ENCODE measurements at places on chromosomes 13 and 19. TPM values are rescaled to one million over a fixed set of nuclear protein-coding genes. Genes with fewer than 3 reads are reported as not detected.

DNA sequence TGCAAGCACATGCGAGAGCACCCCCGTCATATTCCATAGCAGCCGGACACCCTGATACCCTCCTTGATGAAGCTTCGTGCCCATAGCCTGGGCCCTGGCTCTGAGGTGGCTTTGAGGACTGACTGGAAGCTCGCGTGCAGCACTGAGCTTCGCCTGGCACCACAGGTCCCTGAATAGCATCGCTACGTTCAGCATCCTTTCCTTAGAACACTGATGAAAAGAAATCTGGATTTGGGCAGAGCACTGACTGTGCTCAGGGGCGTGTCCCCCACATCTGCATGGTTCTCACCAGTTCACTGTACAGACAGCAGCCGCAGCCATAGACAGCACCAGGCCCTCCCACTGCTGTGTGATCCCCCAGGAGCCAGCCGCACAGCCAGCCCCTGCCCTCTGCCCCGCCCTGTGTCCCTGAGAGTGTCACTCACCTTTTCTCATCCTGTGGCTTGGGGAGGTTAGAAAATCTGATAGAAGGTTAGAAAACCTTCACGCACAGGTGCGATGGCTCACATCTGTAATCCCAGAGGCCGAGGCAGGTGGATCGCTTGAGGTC is 49.3 kb upstream of the SPACA7 start:
- DNase-seq, result no peak

GRCh38 chr13:31000889-31001288 is 68.4 kb downstream of the TEX26 start:
- DNase-seq, result no peak

The MYO1F gene
- 0.43 TPM for total RNA-seq

DNA sequence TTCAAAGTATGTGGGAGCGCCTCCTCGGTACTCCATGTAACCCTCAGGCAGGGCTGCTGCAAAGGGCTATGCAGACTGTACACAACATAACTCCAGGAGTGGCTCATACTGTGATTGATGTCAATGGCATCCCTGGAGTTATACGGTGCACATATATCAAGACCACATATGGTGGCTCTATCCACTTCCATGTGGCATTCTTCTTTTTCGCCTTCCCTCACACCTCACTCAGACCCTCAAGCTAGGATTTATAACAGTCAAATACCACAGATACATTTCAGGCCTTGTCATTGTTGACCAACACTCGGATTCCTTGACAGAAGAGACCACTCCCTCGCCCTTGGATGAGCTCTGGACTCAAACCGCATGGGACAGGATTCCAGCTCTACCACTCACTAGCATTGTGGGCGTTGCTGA is 11.3 kb upstream of the UBL3 start:
- no peak for DNase-seq

DNA sequence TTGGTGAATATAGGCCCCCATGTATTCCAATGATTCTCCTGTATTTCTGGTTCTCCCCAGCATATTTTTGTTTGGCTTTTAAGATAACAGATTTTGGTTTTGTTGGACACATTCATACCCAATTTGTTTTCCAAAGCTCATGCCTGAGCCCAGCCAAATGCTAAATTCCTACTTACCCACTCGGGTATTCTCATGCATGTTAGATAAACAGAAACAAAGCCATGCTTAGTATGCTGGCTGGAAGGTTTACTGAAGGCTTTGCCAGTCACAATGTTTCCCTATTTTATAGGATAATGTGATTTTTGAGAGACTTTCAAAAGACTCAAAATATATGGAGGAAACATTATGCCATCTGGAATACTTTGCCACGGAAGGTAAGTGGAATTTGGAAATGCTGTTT is 206.8 kb downstream of the ATP8A2 start:
- DNase-seq, result no peak

The CD33 gene
- not detected for total RNA-seq

- no peak for DNase-seq
Measured at GRCh38 chr13:106056851-106057250, 478.6 kb downstream of the EFNB2 start.

- DNase-seq, result no peak
Measured at GRCh38 chr13:32179708-32180107, 135.5 kb downstream of the ZAR1L start.

GRCh38 chr19:11463391-11463790 is 17.5 kb downstream of the ELAVL3 start:
- no peak for DNase-seq

The PEG3 gene
- not detected for total RNA-seq

DNA sequence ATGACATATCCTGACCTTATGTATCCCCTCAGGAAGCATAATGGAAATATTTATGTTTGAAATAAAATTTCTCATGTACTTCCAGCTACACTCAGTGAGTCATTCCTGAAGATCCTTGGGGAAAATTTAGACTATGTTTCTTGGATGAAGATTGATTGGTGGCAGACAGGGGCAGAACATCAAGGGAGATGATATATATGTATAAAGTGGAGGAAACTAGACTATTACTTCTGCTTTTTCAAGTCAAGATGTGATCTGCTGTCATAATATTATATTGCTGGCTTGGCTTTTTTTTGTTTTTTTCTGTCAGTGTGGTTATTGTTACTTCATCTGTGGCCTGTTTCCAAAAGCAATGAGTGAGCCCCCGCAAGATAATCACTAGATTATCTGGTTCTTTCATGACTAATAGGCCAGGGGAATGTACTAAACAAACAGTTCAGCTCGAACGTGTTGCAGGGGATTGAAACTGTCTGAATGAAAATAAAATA is 87.2 kb upstream of the TNFSF11 start:
- DNase-seq, result no peak

DNA sequence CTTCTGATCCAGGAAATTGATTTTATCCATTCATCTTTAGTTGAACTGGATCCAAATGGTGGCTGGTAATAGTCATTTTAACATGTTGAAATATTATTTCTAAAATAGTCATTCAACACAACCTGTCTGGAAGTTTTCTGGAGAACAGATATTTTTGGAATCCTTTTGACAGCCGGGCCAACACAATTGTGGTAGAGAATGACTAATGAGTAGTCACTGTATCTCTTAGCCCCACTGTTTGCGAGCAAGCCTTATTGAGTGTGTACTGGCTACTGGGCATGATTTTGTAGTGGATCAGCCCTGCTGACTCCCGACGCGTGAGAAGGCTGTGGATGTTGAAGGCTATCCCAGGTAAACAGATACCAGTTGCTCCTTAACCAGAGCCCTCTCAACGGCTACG is 383.4 kb downstream of the ZNF536 start:
- no peak for DNase-seq

- DNase-seq, result no peak
Measured at GRCh38 chr19:32649751-32650150, 25.2 kb downstream of the ANKRD27 start.

DNA sequence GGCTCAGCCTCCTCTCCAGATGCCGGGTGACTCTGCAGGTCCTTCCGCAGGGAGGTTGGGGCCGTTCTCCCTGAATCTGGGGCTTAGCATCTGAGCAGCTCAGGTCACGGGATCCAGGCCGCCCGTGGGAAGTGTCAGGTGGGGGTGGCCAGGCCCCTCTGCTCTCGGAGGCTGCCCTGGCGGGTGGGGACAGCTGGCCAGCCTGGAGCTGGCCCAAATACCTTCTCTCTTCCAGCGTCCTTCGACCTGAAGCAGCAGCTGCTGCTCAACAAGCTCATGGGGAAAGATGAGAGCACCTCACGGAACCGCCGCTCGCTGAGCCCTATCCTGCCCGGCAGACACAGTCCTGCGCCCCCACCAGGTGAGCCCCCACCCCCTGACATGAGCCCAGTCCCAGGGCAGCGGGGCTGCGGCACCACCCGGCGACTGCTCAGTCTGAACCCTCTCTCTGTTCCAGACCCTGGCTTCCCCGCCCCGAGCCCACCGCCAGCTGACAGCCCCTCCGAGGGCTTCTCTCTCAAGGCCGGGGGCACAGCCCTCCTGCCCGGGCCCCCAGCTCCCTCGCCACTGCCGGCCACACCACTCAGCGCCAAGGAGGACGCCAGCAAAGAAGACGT is 19.1 kb downstream of the PEX11G start:
- DNase-seq, result no peak

The CD70 gene
- 0.54 TPM for total RNA-seq

DNA sequence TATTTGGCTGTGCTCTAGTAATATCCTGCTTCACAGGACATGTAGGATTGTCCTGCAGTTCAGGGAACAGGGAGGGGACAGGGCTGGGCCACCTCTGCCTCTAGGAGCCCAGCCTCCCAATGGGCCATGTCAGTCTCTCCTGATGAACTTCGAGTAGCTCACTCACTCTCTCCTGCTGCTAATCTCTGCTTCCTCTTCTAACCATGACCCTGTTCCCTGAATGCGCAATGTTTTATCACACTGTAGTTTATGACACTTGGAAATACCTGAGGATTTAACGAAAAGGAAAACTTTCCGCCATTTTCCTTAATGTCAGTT is 9.2 kb downstream of the PARP4 start:
- DNase-seq, result no peak

DNA sequence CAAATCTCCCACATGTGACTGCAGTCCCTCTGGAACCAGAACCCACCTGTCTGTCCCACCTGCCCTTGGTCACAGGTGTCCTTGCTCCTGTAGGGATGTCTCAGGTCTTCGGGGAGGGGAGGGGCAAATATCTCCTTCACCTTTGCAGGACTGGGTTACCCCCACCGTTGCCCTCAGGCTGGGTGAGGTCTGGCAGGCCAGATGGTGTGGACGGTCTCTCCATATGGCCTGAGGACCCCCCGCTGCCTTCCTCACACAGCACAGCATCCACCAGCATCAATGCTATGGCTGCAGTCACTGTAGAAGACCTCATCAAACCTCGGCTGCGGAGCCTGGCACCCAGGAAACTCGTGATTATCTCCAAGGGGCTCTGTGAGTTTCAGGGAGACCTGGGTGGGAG is 10.0 kb downstream of the SLC5A5 start:
- DNase-seq, result no peak

DNA sequence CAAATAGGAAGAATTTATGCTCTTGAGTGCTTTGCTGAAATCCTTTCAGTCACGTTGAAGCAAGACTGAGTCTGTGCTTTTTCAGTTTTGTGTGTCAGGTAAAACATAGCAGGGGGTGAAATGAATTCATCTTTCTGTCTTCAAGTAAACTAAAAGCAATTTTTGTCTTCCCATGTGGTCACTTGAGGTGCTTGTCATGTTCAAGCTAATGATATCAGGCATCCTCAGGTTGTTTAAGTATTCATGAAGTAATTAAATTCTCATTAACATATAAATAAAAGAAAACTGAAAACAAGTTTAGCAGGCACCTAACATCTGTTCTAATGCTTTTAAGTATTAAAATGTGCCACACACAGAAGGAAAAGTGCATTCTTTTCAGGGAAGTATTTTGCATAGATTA is 2701.3 kb downstream of the PCDH9 start:
- DNase-seq, result no peak

DNA sequence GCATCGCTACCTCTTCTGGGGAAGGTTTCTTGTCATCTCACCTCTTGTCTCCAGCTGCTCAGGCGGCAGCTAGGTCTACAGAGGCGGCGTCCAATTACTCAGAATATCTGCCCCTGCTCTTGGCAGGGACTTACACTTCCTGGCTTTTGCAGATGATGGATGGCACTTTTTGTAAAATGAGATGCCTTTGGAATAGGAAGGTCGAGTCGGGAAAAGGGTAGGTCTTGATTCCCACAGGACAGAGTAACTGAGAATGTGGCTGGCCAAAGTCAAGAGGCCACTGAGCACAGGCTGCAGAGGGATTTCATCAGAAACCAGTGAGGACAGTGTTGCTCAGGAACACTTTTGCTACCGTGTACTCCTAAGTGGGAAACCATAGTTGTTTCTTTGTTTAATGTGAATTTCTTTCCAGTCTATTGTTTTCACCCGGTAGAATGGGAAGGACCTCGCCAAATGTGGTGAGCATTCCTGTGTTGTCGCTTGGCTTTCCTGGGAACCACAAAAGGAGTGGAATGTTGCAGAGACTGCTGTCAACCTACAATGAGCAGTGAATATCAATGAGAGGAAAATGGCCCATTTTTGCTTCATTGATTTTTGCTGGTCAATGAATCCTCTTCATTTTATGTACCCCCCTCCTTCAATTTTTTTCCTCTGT is 383.7 kb downstream of the HS6ST3 start:
- DNase-seq, result no peak

The ADAMTS10 gene
- 86.5 TPM for total RNA-seq

DNA sequence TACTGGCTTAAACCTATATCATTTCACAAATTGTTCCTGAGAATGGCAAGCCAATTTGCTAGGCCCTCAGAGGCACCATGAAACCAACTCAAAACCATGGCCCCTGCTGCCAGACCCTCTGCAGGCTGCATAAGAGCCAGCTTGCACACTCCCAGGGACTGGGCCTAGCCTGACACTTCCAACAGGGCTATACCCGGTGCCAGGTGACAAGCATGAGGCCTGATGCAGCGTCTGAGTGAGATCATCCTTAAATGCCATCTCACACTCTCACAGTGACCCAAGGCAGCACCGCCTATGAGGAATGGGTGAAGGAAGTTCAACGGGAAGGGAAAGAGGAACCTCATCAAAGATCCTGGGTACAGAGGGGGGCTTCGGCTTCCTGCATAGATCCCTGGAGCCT is 65.6 kb downstream of the C13orf42 start:
- peak; percentile 54 for DNase-seq

The SERPINE3 gene
- not detected for total RNA-seq

DNA sequence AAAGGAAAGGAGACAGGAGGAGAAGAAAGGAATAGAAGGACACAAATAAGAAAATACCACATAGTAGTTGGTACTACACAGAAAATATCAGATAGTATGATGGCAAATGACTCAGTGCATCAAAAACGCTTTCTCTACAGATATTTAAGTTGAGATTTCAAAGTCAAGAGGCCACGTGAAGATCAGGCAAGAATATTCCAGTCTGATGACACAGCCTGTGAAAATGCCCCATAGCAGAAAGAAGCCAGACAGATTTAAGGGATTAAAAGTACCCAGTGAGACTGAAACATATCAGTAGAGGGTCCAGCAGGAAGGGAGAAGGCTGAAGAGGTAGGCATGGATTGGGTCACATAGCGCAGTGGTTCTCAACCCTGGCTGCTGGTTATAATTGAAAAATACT is 113.7 kb downstream of the VWA8 start:
- DNase-seq, result no peak

GRCh38 chr19:41233748-41234240 is 14.8 kb downstream of the AXL start:
- DNase-seq, result no peak

DNA sequence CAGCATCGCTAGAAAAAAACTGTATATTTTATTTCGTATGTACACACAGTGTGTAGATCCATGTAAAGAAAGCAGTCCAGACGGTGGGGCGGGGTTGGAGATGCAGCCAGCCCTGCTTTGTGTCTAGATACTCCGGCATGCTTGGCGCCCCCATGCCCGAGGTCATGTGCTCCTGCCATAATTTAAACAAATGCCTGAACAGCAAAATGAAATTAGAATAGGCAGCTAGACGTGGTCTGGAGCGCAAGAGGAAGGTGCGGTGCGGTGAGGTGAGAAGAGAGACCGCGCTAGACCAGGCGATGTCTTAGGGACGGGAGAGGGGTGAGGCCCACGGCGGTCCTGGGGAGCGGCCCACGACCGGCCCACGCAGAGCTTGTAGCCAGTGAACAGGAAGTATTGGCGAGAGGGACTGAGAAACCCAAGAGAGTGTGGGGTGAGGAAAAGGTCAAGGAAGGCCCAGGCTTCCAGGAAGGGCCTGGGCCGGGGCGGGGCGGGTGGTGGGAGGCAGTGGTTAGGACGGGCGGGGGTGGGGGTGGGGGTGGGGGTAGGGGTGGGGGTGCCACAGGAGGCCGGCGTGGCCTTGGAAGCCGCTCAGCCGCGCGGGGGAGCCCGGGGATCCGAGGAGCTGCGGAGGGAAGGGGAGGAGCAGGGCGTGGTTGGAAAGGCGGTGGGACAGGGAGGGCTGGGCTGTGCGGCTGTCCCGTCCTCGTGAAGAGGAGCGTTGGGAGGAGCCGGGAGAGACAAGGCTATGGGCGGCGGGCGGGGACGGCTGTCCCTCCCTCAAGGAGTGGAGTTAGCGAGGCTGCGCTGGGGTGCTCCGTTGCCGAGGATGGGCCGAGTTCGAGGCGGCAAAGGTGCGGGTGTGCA is 254.7 kb upstream of the SGCG start:
- peak; percentile 85 for DNase-seq

Measured in osteocyte (in vitro differentiated cells).